ENCODE measurements at places on chromosomes 4 and X.

- DNase-seq, result no peak
These were observed 182.7 kb downstream of the PPARGC1A start for GRCh38 chr4:23706972-23707651.

- DNase-seq, result no peak
These were observed 59.0 kb downstream of the ELF4 start for GRCh38 chrX:130051176-130051845.

- DNase-seq, result no peak
These were observed 362.5 kb upstream of the TRAM1L1 start for GRCh38 chr4:117447925-117448324.

DNA sequence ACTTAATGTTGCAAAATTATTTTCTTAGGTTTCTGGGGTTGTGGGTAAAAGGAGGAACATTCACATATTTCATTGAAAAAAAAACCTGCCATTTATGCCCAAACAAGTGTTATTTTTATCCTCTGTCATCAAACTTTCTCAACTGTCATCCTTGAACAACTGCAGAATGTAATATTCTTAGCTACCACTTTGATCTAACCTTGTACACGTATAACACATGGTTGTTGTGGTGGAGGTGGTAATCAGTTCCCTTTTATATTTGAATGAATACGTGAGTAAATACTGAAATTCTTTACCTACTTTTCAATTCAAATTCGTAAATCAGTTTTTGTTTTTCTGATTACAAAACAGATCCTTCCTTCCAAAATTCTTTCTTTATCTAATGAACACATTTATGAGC is 3.8 kb upstream of the AMMECR1 start:
- no peak for DNase-seq

DNA sequence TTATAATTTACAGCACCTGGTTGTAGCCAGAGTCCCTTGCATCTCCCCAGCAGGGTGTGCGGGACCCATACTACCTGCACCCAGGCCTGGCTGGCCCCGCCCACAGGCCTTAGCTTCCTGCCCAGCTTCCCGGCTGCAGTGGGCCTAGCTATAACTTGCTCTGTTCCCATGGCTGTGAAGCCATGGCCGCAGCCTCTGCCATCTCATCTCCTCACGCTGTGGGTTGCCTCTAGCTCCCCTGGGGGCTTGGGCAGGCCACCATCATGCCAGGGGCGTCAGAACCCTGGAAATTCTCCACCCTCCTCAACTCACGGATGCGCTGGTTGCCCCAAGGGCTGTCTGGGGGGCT is 26.1 kb upstream of the SORBS2 start:
- DNase-seq, result no peak

GRCh38 chr4:90537491-90537890 is 410.3 kb downstream of the CCSER1 start:
- DNase-seq, result no peak

DNA sequence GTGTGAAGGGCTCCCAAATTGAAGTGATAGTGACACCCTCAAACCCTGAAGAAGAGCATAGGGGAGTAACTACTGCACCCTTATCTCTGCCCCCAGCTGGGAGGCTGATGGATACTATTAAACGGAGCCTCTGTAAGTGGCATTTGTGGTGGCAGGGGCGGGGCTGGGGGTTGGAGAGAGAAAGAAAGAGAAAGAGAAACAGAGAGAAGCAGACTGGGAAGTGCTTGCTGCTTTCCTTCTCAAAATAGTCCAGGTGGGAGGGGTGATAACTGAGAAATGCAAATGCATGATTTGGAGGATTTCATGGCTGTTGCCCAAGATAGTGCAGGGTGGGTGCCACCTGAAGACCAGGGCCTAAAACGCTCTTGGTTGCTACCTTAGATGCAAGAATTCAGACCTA is 253.5 kb upstream of the GATB start:
- no peak for DNase-seq

- DNase-seq, result no peak
These were observed 41.3 kb upstream of the EFHC2 start for GRCh38 chrX:44384688-44385338.

DNA sequence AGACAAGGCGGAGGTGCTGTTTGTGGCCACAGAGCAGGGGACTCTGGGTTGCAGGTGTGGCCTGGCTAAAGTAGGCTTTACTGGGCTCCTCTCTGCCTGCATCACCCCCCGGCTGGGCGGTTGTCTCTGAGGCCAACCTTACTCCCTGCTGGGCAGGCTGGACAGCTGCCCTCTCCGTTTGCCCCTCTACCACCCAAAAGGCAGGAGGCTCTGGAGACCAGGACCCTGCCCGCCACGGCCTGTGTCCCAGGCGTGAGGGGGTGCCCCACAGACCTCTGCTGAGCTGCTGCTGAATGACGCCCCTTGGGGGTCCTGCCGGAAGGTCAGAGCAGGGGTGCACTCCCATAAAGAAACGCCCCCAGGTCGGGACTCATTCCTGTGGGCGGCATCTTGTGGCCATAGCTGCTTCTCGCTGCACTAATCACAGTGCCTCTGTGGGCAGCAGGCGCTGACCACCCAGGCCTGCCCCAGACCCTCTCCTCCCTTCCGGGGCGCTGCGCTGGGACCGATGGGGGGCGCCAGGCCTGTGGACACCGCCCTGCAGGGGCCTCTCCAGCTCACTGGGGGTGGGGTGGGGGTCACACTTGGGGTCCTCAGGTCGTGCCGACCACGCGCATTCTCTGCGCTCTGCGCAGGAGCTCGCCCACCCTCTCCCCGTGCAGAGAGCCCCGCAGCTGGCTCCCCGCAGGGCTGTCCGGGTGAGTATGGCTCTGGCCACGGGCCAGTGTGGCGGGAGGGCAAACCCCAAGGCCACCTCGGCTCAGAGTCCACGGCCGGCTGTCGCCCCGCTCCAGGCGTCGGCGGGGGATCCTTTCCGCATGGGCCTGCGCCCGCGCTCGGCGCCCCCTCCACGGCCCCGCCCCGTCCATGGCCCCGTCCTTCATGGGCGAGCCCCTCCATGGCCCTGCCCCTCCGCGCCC is 920 bp downstream of the HTT-AS start:
- no peak for DNase-seq

GRCh38 chrX:93868289-93868965 is 194.4 kb downstream of the FAM133A start:
- DNase-seq, result no peak

GRCh38 chr4:120718979-120719566 is 203.5 kb downstream of the PRDM5 start:
- DNase-seq, result no peak

GRCh38 chrX:121308276-121308805 is 260.9 kb downstream of the GLUD2 start:
- DNase-seq, result peak; percentile 41

DNA sequence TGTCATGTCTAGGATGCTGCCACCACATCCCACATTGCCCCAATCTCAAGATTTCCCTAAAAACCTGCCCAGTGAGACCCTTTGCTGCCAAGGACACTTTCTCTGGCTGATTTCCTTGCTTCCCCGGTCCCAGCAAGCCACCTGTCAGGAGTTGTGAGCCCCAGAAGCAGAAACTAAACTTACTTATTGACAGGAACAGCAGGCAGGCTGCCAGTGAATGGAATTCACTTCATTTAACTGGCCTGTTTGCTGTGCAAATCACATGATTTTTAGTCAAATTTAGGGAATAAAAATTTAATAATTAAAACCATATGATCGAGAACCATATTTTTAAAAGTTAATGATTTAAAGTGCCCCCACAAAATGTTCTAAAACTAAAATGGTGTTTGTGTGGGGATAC is 48.5 kb downstream of the MAMLD1 start:
- no peak for DNase-seq

DNA sequence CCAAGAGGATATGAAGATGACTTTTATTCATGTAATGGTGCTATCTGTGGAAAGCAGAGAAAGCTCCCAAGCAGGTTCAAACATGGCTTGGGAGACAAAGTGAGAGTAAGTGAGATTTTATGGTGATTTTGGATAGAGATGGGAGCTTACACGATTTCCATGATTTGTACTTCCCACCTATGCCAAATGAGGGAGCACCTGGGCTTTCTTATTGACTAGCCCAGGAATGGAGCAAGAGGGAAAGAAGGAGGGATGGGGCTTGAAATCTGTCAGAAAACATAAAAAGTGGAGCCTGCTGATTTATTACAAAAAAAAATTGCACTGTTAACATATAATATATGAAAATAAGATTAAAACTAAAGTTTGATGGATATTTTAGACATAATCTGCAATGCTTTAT is 703.5 kb upstream of the PABPC4L start:
- DNase-seq, result no peak

DNA sequence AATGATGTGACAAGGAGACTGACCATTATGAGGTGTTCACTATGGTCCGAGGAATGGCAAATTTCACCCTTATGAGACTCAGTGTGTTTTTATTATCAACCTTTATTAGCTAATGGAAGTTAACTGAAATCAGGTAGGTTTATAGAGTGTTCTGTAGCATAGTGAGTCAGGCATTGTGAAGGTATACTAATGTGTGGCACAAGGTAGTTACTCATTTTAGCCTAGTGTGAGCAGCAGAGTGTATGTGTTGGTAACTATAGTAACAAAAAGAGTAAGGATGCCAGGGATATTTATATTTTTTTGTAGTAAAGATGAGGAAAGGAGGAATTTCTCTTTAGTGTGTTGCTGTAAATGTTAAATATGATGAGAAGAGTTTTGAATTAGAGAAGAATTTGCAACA is 12.0 kb downstream of the PDLIM5 start:
- DNase-seq, result no peak

DNA sequence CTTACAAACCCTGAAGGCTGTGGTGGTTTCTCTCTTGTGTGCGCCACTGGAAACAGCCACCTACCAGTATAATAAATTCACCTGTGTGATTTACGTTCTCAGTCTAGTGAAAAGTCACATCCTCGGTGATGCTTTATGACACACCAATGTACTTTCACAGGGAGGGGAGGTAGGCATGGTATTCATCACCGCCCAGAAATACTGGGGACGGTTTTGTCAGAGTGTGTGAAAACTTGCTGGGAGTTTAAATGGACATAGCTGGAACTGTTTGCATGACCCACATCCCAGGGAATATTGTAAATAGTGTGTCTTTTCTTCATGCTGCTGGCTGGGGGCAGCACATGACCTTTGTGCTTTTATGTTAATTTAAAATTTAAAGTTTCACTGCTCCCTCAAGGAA is 421.8 kb downstream of the MAPK10 start:
- no peak for DNase-seq

- DNase-seq, result no peak
These were observed 135.1 kb upstream of the ATP6AP2 start for GRCh38 chrX:40445691-40446090.

DNA sequence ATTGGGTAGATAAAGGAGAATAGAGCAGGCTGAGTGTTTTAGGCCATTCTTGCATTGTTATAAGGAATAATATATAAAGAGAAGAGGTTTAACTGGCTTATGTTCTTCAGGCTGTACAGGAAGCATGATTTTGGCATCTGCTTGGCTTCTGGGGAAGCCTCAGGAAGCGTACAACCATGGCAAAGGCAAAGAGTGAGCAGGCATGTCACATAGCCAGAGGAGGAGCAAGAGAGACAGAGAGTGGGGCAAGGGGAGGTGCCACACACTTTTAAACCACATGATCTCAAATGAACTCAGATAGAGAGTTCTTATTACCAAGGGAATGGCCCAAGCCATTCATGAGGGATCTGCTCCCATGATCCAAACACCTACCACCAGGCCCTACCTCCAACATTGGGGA is 4.4 kb upstream of the METTL14 start:
- no peak for DNase-seq

GRCh38 chr4:158443731-158444130 is 78.0 kb upstream of the RXFP1 start:
- DNase-seq, result no peak

DNA sequence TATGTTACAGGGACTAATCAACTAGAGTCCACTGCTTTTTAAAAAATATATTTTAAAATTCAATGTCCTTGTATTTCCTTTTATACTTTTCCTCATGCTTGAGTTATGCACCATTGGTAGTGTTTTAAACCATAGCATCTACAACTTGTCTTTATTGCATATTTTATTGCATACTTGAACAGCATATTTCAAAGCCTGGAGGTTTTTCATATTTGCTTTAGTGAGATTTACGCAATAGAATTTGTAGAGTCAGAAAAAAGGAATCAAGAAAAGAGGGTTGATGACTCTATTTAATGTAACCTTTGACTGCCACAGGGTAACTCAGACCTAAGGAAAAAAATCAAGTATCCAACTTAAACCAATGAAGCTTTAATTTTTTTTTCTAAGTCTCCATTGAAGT is 1165.7 kb upstream of the IGFBP7 start:
- DNase-seq, result no peak

GRCh38 chrX:40729598-40730584 is 5.5 kb downstream of the MED14 start:
- DNase-seq, result no peak

- peak; percentile 55 for DNase-seq
These were observed 12.0 kb upstream of the SLC2A9 start for GRCh38 chr4:10033191-10033881.

DNA sequence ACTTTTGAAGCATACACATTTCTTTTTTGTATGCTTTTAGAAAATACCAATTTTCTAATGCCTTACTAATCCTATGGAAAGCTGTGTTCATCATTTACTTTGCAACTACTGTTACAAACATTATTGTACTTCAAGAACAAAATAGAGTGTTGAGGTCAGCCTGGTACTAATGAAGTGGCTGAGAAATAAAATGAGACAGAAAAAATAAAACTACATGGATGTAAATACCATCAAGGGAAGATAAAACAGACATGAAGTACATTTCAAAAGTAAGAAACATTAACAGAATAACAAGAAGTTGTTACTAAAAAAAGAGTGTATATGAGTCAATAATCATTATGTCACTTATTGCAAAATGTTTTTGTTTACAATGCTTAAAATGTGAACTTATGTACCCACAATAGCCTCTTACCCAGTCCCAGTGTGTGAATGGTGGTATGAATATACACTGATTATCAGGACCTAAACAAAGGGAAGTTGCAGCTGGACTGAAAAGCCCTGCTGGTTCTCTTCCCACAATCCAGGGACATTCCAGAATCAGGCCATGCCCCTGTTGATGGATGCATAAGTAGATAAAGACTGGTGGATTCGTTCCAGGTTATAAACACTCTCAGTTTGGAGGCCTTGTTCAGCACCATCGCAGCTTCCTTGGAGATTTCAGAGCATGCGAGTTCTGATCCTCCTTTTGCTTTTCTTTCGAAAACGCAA is 2.4 kb upstream of the CSN3 start:
- DNase-seq, result no peak

GRCh38 chr4:185672618-185673017 is 137.3 kb upstream of the PDLIM3 start:
- DNase-seq, result no peak

DNA sequence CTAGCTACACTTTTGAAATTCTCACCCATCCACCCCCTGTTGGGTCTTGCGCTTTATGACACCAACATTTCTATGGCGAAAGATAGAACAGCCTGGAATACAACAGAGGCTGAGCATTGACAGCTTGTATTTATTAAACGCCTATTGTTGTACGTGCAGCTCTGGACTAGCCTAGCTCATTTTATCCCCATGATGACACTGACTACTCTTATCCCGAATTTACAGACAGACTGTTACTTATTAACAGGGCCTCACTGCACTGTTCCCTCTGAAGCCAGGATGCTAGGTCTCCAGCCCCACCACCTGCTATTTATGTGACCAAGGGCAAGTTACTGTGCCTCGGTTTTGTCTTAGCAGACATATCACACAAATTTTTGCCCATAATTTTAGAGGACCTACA is 1.0 kb upstream of the RFC1 start:
- DNase-seq, result no peak

All from fibroblast of skin of left quadriceps (primary cell).